ENCODE measurements at places on chromosomes 16 and 17.

GRCh38 chr16:57660715-57661463 lies 7.2 kb upstream of the ADGRG3 start:
- no peak for DNase-seq

- DNase-seq: no peak
Observed at GRCh38 chr17:67629971-67630320, 87.8 kb upstream of the NOL11 start.

DNA sequence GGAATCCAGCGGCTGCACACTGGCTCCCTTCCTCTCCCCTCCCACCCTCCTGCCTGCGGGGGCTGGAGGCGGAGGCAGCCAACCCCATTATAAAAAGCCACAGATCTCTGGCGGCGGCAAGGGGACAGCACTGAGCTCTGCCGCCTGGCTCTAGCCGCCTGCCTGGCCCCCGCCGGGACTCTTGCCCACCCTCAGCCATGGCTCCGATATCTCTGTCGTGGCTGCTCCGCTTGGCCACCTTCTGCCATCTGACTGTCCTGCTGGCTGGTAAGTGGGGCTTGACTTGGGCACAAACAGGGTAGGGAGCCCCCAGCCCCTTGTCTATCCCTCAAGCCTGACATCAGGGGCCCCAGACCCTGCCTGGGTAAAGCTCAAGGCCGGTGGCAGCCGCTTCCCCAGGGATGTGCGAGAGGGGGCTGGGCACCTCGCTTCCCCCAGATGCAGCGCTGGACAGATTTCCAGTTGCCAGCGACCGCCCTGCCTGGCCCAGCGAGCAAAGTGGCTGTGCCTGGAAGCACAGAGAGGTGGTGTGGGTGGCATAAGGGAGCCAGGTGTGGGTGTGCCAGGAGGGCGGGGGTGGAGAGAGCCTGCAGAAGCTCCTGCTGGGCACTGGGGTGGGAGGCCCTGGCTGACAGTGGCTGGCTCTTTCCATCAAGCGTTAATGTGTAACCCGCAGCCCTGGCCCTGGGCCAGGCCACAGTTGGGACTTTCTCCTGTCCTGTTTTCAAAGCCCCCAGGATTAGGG lies at the start of gene CX3CL1:
Gene CX3CL1, plus strand, starts transcription at position 119 of the 745 bp plus-strand sequence. Its CDS starts 79 bp downstream, at position 198.
- DNase-seq: peak; percentile 66

DNA sequence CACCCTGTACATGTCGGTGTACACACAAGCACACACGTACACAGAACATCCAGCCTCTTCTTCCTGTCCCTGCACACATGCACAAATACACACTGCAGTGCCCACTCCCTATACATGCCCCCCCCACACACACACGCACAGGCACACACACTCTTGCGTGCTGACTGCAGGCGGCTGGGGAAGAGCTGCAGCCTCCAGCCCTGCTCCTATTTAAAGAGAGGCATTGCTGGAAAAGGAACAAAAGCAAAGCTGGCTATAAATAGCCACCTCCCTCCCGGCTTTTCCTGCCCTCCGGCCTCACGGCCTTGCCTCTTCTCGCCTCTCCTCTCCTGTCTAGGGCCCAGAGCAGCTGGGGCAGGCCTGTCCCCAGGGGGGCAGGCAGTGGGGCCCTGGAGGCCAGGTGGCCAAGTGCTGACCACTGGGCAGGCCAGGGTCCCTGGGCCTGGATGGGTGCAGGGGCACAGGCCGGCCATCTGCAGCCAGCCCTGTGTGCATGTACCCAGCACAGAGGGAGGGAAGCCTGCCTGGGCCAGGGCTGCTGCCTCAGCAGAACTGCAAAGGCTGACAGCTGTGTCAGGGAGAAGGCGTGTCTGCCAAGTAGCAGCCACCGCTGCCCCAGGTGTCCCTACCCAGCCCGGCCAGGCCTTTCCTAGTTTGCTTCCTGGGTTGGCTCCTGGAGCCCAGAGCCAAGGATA lies 25.4 kb downstream of the RTN4RL1 start:
- peak; percentile 74 for DNase-seq

DNA sequence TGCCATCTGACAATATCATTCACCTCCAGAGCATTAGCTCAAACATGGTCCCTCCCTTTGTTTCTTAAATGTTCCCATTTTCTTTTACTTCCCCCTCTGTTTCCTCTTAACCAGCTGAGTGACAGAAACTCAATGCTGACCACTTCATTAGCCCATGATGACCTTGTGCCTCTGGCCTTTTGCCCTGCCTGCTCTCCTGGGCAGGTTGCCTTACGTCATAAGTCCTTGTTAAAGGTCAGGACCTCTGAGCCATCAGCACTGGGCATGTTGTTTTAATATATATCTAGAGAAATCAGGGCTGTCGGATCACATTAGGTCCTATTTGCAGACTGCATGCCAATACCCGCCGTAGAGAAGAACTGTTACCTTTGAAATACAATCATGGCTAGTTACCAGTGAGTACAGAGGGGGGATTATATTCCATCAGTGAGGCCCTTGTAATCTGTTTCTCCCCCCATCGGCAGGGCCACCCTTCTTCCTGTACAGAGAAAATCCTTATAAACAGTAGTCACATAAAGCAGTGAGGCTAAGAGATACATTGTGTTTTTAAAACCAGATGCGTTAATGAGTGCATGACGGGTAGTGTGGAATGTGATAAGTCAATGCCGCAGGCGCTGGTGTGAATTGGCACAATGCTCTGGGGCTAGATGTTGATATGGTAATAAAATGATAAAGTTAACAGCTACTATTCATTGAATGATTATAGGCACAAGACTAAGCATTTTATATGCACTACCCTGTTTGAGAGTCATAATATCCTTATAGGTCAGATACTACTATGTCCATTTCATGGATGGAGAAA lies 94.3 kb upstream of the ZFHX3 start:
- no peak for DNase-seq

- DNase-seq: no peak
Observed at GRCh38 chr17:5226940-5227878, 7.5 kb downstream of the SCIMP start.

DNA sequence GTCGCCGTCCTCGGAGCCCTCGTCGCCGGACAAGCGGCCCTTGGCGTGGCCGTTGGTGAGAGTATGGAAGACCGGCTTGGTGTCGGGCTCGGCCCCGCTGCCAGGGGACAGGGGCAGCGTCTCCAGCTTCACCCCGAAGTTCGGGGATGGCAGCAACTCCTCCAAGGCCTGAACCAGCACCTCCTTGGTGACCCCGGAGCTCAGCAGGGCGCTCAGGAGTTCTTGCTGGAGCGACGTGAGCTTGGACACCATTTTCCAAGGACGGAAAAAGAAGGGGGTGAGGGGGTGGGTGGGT lies 279 bp downstream of the HNF1B start:
- DNase-seq: no peak

DNA sequence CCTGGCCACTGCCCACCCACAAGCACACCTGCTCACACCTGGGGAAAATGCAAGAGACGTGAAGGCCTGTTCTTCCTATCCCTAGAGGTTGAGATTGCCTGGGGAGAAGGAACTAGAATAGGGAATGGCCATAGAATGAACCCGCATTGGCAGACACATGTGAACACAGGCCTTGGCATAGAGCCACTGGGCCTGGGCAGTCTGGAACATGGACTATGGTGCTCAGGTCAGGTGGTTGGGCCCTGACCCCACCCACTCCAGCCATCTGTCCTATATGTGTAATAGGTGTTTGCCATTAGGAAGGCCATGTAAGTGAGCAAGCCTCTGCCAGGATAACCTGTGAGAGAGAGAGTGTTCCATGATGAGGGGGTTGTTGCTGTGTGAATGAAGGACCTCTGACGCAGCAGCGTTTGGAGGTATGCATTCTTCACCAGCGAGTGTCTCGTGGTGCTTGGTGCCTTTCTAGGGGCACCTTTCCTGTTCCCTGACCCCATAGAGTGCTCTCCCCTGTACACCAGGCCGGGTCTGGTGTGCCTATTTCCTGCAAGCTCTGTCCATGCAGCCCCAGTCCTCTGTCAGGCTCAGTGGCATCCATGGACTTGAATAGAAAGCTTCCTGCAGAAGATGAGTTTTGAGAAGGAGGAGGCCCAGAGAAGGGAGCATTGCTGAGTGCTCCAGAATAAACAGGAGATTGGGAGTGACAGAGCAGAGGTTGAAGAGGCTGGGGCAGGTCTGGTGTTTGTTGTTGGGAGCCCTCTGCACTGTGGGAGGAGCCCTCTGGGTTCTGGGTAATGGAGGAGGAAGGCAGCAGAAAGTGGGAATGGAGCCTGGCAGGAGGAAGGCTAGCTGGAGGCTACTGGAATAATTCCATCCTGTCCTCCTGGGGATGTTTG lies 15.6 kb downstream of the CTRL start:
- DNase-seq: no peak

GRCh38 chr17:69961501-69962145 lies 113.4 kb upstream of the KCNJ16 start:
- DNase-seq: no peak

DNA sequence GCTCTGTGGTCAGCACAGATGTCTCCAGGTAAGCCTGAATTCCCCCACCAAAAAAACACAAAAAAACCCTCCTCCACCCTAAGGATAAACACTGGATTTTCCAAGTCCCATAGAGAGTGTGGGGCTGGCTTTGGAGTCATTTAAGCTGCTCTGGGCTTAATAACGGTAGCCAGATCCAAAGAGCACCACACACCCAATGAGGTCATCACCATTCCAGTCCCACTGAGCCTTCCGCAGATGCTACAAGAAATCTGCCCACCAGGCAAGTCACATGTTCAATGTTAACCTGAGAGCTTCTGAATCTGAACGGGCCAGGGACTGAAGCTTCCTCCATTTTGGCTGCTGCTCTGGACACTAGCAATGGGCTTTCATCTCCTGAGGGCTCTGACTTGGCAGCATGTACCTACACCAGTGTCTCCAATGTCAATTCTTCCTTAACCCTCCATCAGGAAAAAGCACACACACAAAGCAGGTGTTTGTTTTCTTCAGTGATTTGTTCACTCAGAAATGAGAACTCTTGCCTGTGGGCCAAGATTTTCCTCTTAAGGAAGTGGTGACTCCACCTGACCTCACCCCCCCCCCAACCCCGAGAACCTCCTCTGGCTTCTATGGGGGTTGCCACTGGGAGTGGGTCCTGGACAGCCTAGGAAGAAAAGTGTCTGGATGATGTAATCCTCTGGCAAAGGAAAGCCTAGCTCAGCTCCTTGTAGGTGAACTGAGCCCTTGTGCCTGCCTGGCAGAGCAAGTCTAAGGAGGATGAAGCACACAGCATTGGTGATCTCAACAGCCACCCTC lies 220.1 kb downstream of the FOXL1 start:
- no peak for DNase-seq

DNA sequence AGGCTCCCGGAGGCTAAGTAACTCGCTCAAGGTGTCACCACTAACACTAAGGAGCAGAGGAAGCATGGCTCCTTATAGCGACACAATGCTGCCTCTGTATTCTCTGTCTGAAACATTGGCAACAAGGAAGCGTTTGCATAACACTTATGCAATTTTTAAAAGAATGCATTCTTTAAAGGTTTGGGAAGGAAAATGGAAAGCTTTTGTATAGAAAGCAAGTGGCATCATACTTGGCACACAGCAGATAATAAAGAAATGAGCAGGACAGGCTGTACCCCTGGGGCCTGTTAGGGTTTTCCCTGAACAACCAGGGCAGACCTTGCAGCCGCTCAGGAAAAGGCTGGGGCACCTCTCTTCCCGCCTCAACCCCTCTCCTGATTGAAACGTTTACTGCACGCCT lies 36.9 kb downstream of the PPL start:
- no peak for DNase-seq

GRCh38 chr17:70201872-70202419 lies 32.6 kb downstream of the KCNJ2 start:
- no peak for DNase-seq

Data from anterior cingulate cortex (tissue), 58 donors.